Activated naive CD8-positive, alpha-beta T cell treated with anti-CD3 and anti-CD28 coated beads, Interleukin-2, amount 10 ng/mL, durations not matched to agents 7 days and 5 days (primary cell): ENCODE measurements at places on chromosomes 11 and 22. TPM values are rescaled to one million over a fixed set of nuclear protein-coding genes. Genes with fewer than 3 reads are reported as not detected.

OR52E6 gene
- not detected for total RNA-seq

AHNAK gene
- total RNA-seq = 278 TPM

SCGB1D2 gene
- total RNA-seq = not detected

DERL3 gene
- 9.9 TPM for total RNA-seq

KCNQ1 gene
- total RNA-seq = 24.2 TPM

OR2AT4 gene
- not detected for total RNA-seq

TREH gene
- not detected for total RNA-seq

CSNK2A3 gene
- 1.4 TPM for total RNA-seq

OR2AG2 gene
- total RNA-seq = not detected

TTC36 gene
- total RNA-seq = 1.0 TPM

APOC3 gene
- not detected for total RNA-seq

OTOG gene
- not detected for total RNA-seq

TCIRG1 gene
- total RNA-seq = 308 TPM

EWSR1 gene
- 284 TPM for total RNA-seq

PITPNM1 gene
- total RNA-seq = 125 TPM

SLC22A8 gene
- not detected for total RNA-seq

RIMBP3C gene
- total RNA-seq = 1.0 TPM

SAA1 gene
- not detected for total RNA-seq

UPK3A gene
- not detected for total RNA-seq

ACTN3 gene
- total RNA-seq = not detected

P2RX6 gene
- total RNA-seq = 1.9 TPM
